Activated T-cell treated with anti-CD3 and anti-CD28 coated beads, Interleukin-2, amount 50 U/mL, for 4 hours (primary cell): ENCODE measurements at places on chromosomes 2 and 18. TPM values are rescaled to one million over a fixed set of nuclear protein-coding genes. Genes with fewer than 3 reads are reported as not detected.

GRCh38 chr18:57869221-57869620, 66.1 kb upstream of the ATP8B1 start:
- no peak for DNase-seq

GRCh38 chr18:61946449-61946848, 53.6 kb upstream of the RNF152 start:
- no peak for DNase-seq

DNA sequence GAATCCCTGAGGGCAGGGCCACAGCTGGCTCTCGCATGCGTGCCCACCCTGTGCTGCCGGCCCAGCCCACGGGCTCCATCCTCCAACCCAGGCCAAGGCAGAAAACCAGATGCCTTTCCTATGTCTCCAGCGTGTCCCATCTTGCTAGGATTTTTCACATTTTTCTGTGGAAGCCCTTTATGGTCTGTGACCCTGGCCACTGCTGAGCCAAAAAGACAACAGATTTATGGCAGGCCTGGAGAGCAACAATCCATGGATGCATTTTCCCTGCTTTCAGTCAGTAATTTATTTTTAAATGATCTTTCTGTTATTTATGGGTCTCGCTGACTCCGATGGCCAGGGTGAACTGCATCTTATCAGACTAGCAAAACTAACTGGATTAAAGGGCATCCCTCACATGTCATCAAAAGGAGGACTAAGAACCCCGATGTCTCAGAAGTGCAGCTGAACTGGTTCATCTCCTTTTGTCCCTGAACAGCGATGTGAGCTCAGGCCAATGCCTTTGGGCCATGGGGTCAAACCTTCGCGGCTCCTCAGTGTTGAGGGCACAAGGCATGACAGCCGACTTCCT, 346.0 kb downstream of the CYRIA start:
- no peak for DNase-seq

The BOK gene
- total RNA-seq: 0.16 TPM

GRCh38 chr2:118320658-118321057, 232.4 kb downstream of the INSIG2 start:
- no peak for DNase-seq

The GULP1 gene
- total RNA-seq: 0.43 TPM

The EML4 gene
- 60.0 TPM for total RNA-seq

The POTEC gene
- not detected for total RNA-seq

The PRR30 gene
- not detected for total RNA-seq

DNA sequence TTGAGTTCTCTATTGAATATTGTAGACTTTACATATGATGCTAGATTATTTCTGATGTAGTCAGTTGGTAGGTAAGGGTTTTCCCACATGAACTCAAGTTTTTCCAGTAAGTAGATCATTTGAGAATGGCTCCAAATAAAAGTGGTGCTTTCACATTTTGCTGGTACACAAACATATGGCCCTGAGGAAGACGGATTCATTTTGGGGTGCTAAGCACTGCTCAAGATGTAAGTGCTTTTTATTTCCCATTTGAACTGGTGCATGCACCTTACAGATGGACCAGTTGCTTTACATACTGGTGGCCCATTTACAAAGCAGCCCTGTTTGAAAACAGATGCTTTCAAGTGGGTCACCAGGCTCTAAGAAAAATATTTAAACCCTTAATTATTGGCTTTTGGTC, 266.7 kb downstream of the MEIS1 start:
- no peak for DNase-seq

- DNase-seq: no peak
These were observed 16.6 kb upstream of the NR4A2 start for GRCh38 chr2:156349161-156349560.

The RSAD2 gene
- 4.3 TPM for total RNA-seq

GRCh38 chr2:20755132-20755800, 67.6 kb downstream of the LDAH start:
- no peak for DNase-seq

DNA sequence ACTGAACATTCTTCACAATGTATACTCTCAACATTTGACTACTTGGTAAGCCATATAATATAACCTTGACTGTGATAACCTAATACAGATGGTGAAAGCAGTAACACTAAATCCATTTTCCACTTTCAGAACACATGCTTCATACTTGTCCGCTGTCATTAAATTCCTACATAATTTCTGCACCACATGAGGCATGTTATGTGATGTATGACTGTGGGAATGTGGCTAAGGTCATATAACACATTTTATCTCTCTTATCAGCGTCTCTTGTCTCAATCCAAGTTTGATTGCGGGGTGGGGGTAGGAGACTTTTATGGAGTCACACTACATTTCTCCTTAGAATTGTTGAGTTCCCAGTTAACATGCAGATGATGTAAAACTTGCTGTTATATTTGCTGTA, 110.9 kb downstream of the MTCL1 start:
- no peak for DNase-seq

The LMAN1 gene
- 130 TPM for total RNA-seq

DNA sequence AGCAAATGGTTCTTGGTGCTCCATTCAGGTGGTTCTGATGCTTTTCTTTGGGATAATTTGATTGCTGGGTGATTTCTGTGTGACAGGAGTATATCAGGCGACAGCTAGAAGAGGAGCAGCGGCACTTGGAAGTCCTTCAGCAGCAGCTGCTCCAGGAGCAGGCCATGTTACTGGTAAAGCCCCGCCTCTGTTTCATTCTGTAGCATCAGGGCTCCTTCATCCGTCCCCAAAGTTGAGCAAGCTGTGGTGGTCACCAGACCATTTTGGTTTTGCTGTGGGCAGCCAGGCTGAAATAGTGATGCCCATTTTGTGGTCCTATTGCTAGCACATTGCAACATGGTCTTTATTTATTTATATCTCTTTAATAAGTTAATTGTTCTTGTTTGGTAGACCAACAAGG, 132.8 kb upstream of the IL1R2 start:
- no peak for DNase-seq

DNA sequence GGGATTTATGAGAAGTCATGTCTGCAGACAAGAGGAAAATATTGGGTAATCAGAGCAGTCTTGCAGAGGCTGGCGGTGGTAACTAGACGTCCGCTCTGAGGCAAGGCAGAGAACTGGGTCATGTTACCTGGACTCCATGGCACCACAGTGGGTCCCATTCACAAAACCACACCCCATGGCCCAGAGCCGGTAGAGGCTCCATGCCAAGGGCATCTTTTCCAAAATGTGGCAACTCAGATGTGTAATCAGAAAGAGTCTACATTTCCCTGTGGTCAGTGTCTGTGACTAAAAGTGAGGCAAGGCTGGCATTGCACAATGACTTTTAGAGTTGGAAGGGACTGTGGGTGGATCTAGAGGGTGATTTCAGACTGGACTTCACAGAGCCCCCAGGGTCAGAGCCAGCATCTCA, 113.1 kb downstream of the MREG start:
- no peak for DNase-seq

- DNase-seq: no peak
These were observed 9.3 kb upstream of the EFHD1 start for GRCh38 chr2:232623768-232624765.

The ELP2 gene
- total RNA-seq: 99.2 TPM

- DNase-seq: no peak
These were observed 149.3 kb downstream of the CABLES1 start for GRCh38 chr18:23284629-23285028.

The TNFRSF11A gene
- total RNA-seq: 2.9 TPM

The COPS8 gene
- total RNA-seq: 52.7 TPM

The RGPD3 gene
- 0.16 TPM for total RNA-seq

GRCh38 chr2:44051593-44052347, 56.0 kb upstream of the LRPPRC start:
- no peak for DNase-seq

The ZBTB14 gene
- 11.8 TPM for total RNA-seq

DNA sequence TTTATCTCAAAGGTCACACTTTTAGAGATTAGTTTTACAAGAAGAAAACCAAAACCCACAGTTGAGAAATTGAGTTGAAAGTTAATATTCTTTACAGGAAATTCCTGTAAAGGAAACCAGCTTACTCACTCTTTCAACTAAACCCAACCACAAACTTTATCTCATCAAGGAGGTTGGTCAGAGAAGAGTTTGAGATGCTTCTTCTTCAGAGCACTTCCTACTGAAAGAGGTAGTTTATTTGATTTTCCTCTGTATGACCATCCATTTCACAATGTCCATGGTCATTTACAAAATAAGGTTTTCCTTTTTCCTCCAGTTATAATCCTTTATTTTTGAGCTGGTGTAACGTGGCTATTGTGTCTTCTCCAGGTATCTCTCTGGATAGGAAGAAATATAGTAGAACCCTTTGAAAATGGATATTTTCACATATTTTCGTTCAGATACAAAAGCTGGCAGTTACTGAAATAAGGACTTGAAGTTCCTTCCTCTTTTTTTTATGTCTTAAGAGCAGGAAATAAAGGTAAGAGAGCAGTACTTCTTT, 4.5 kb upstream of the IL18RAP start:
- no peak for DNase-seq
